Activated CD4-positive, CD25-positive, alpha-beta regulatory T cell treated with anti-CD3 and anti-CD28 coated beads, Interleukin-2, amount 50 U/mL, for 72 hours (primary cell): ENCODE measurements at places on chromosomes 3 and 15.

- no peak for DNase-seq
Measured at GRCh38 chr15:37076543-37076942, 23.8 kb downstream of the MEIS2 start.

- no peak for DNase-seq
Measured at GRCh38 chr15:67109141-67110034, 44.0 kb downstream of the SMAD3 start.

DNA sequence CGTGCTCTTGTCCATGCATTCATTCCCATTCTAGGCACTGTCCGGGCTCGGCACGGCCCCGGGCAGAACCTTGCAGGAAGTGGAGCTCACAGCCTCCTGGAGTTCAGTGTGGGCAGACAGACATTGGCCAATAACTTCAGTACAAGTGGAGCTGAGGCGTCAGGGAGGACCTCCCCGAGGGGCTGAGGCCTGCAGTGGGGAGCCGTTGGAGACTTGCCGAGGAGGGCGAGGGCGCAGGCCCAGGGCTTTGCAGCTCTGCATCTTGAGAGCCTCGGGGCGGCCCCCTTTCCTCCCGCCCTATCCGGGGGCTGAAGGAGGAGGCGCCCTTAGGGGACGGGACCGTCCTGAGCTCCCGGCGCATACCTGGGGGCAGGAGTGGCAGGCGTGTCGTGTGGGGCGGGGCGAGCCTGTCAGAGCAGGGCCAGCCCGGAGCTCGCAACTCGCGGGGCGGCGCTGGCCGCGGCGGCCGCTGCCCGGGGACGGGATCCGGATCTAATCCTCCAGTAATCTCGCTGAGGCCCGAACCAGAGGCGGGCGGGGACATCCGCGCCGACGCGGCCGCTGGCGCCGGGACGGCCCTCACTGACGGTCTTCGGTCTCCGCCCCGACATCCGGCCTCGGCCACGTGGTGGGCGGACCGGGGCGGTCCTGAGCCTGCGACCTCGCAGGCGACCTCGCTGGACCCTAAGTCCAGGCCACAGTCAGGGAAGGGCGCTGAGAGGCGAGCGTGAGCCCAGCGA lies at the start of gene ACY1:
Gene ACY1 (plus strand): TSS at position 698 of the 740 bp plus-strand sequence. CDS start 530 bp downstream, outside the sequence.
- peak; percentile 82 for DNase-seq

DNA sequence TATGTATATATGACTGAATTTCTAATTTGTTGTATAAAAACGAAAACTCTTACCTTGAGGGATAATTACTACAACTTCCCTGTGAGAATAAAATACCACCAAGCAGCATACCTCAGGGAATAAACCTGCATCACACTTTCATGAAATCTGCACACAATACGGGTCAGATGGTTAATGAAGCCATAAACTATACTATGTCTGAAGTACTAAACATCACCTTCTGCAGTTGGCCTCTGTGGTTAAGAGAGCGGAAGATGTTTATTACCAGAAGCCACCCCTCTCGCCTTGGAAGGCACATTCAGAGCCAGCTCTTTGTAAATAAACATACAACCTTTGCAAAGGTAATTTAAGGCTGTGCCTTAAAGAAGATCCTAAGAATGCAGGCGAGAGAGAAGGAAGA lies 462.1 kb upstream of the NR2F2 start:
- DNase-seq: no peak

DNA sequence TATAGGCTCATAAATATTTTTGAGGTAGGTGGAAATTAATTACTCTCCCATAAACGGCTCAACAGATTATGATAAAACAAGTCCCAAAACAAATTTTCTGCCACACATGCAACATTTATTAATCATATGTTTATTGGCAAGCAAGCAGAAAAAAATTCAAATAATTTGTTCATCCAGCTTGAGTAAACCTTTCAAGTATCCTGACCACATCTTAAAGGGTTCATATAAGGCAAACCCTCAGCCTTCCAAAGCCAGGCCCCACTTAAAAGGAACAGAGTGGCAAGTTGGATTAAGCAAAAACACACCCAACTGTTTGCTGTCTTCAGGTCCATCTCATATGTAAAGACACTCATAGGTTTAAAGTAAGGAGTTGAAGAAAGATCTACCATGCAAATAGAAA lies 1042.3 kb downstream of the DIPK2A start:
- no peak for DNase-seq

- no peak for DNase-seq
Measured at GRCh38 chr3:31544634-31545033, 11.9 kb downstream of the STT3B start.

DNA sequence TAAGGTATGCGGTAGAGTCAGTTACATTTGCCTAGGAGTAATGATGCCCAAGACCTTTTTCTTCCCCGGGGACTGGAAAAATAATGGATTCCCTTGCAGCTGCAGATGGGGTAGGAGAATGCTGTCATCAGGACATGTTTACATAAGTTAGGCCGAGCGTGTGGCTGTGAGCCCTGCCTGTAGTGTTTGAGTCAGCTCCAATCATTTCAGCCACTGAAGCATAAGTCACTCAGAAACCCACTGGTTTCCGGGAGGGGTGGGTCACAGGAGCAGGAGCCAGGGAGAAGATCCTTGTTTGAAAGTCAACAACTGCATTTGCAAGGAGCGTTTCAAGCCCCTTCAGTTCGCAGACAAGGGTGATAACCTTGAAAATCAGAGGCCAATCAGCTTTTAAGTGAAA lies 562.3 kb downstream of the MCTP2 start:
- DNase-seq: no peak

- DNase-seq: no peak
Measured at GRCh38 chr15:65044724-65045481, at the start of gene SLC51B. SLC51B (plus strand) TSS chr15:65045387; CDS start chr15:65050005, 4,618 bp downstream.

GRCh38 chr15:33722005-33722672 lies 246.2 kb upstream of the CHRM5 start:
- no peak for DNase-seq

DNA sequence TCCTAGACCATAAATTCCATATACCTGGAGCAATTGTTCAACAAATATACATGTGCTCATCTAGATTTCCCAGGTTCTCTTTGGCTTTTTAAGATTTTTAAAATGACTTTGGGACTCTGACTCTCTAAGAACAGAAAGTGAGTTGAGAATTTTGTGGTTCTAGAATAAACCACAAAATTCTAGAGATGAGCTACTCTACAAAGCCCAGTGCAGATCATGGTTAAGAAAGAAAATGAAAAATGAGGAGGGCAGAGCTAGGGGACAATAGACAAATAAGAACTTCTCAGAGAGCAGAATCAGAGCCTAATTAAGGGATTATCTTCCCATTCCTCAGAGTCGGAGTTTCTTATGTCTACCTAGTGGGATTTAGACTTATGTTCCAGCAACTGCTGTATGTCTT lies 694.7 kb downstream of the ZNF385D start:
- DNase-seq: no peak

DNA sequence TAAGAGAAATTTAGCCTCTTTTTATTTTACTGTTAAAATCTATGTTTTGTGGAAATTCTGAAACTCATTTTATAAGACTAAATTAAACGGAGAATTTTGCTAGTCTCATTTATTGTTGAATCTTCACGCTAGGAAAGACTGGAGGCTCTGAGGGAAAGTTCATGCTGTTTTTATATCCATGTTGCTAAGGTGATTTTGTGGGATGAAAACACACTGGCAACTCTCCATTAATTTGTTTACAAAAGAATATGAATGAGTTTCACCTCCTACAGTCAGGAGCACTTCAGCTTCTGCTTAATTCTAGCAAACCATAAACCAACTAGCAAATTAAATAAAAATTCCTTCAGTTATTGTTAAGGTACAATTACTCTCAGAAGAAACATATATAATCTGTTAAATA lies 195.4 kb downstream of the RAP2B start:
- no peak for DNase-seq

DNA sequence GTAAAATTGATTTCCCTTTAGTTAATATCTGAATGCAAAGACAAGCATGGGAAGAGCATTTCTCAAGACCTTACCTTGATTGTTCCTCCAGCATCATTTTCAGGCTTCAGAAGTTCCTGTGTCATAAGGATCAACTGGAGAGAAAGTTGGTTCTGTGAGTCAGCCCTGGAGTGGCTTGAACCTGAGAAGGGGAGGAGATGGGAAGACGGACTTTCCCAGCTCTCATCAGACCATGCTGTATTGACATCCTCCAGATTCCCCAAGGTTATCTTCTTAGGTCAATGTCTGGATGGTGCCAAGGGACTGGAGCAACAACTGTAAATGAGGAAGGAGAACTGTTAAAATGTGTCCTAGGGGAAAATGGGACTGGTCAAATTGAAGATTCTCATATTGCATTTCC lies 21.0 kb downstream of the RPSA start:
- no peak for DNase-seq

- no peak for DNase-seq
Measured at GRCh38 chr15:80643431-80643951, 51.6 kb upstream of the ABHD17C start.

- no peak for DNase-seq
Measured at GRCh38 chr3:2156244-2156847, 57.7 kb downstream of the CNTN4 start.

DNA sequence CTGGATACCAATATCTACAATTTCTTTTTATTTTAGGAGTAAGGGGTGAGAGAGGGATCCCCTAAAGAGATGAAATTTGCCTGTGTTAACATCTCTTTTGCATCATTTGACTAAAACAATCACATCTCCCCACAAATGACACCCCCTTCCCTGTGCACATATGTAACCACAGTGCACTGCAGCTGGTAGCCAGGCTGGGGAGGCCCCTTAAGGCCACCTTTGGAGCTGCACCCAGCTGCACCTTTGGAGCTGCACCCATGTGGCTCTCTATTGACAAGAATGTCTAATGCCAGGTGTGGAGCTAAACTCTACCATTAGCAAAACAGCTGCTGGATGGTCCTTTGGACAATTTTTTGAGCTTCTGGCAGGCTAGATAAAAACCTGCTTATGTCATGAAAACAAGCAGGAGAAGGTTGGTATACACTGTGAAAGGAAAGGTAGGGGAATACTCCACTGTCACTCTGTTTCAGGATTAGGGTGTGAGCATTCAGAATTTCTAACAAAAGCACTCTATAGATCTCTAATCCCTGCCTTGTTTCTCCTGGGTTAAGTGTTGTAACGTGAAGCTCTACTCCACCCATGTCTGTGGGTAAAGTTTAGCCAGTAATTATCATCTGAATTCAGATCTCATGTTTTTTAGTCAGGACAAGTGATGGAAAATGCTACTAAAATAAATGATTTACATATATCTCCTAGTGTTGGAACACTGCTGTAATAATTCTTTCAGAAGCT lies 52.1 kb downstream of the TFG start:
- DNase-seq: no peak

DNA sequence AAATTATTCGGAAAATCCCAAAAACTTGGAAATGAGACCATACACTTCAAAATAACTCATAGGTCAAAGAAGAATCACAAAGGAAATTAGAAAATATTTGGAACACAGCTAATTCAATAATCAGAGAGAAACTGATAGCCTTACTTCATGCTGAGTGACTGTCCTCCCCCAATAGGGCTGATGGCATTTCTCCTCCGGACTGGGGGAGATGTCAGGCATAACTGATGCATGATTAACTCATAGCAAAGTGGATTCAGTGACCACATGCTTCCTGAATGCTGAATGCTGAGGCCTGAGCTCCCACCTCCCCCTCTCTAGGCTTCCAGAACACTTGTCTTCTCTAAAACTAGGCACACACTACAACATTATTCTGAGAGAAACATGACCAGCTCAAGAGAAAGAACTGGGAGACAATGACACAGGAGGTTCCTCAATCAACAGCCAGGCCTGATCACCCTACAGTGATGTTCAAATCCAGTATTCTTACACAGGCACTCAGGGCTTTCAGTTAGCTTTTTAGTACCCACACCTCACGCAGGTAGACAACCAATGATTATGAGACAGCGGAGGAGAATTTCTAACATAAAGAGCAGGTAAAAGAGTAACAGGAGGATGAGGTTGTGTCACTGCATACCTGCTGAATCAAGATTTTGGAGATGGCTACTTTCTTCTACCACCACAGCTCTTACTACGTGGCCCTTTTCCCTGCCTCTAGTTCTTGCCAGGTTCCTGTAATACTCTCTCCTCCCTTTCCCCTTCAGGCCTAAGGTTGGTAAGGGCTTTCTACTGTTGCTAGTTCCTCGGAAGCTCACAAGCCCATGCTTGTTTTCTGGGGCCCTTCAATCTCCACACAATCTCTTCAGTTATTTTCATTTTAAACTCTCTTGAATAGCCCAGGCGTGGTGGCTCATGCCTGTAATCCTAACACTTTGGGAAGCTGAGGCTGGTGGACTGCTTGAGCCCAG lies 96.1 kb downstream of the FMN1 start:
- no peak for DNase-seq

DNA sequence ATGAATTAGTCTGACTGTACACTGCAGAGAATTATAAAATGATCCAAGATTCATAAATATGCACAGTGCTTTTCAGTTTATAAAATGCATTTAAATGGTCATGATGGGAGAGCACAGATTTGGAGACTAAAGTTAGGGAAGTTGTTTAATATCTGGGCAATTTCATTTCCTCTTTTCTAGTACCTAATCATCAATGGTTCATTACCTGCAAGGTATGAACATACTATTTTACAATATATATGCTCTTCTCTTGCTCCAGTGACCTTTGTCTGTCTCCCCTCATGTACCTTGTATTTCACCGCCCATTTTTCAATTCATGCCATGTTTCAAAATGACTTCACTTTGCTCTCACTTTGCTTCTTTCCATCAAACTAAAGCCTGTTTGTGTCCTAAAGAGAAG lies 114.5 kb downstream of the SUCNR1 start:
- no peak for DNase-seq

GRCh38 chr3:78951342-78951945 lies 816.4 kb downstream of the ROBO1 start:
- DNase-seq: no peak

GRCh38 chr3:104825116-104825515 lies 541.6 kb upstream of the ALCAM start:
- DNase-seq: no peak

DNA sequence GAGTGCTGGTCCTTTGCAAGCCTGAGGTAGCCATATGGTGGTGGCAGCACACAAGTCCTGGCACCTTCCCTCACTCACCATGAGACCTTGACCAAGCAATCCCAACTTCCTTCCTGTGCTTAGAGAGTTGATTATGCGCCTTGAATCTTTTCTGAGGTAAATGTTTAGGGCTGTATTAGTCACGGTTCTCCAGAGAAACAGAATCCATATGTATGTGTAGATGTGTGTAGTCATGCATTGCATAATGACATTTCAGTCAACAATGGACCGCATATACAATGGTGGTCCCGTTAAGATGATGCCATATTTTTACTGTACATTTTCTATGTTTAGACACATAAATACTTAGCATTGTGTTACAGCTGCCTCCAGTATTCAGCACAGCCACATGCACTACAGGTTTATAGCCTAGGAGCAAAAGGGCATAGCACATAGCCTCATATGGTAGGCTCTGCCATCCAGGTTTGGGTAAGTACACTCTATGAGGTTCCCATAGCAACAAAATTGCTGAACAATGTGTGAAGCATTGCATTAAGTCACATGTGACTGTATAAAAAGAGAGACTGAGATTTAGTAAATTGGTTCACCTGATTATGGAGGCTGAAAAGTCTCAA lies 20.2 kb upstream of the NUP210 start:
- no peak for DNase-seq

GRCh38 chr15:83436513-83437158 lies 10.5 kb upstream of the SH3GL3 start:
- DNase-seq: no peak

GRCh38 chr15:45548753-45549520 lies 26.4 kb upstream of the SLC30A4 start:
- no peak for DNase-seq
